ENCODE measurements at places on chromosomes 13 and 19.

- DNase-seq: no peak
Measured at GRCh38 chr19:18737954-18738351, 53.2 kb downstream of the COMP start.

DNA sequence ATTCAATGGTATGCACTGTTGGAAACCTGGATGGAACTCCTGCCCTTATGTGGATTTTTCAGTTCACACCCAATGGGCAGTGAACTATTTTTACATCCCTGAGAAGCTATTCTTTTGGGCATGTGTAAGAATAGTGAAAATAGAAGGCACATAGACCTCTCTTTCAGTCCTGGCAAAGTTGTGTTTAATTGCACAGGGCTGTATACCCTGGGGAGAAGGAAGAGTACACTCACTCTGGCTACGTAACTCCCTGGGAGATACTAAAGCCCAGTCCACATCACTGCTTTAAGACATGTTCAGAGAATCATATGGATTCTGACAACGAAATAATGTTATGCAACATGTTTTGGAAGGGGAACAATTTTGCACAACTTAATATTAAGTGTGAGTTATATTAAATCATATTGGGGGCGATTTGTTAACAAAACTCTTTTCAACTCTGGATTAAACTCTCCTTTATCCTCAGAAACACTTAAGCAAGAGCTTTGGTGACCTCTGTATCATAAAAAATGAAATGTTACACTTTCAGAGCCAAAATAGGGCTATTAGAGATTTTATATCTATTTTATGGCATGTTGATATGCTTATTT, 166.1 kb downstream of the DCT start:
- no peak for DNase-seq

DNA sequence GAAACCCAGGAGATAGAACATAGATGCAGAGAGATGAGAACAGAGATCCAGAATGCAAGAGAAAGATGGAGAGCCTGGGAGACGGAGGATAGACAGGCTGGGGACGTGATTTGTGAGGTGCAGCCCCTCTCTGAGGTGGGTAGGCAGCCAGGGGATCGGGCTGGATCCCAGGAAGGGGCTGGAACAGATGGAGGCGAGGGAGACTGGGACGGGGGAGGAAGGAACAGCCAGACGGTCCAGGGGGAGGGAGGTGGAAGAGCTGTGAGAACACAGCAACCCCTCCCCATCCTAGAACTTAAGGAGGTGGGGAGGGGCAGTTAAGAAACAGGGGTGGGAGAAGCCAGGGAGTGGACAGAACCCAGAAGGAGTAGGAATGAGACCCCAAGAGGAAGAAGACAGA, 3.1 kb downstream of the SLC17A7 start:
- no peak for DNase-seq

- DNase-seq: no peak
Measured at GRCh38 chr13:112056284-112056727, 10.6 kb upstream of the SOX1 start.

DNA sequence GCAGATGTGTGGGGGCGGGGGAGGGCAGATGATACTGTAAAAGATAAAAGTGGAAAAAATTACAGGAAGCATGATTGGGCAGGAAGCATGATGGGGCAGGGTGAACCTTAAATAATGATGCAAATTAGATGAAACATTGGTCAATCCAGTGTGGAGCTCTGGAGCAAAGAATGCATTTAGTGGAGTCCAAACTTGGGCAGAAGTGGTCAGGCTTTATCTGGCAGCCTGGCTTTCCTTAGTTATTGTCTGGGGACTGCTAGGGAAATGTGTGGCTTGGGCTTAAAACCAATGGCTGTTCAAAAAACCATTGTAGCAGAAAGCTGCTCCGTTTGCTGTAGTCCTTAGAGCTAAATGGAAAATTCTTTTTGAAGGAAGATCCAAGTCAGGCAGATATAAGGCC, 1077.3 kb upstream of the MIR17HG start:
- no peak for DNase-seq

GRCh38 chr19:7909471-7910067, 5.1 kb upstream of the TGFBR3L start:
- DNase-seq: no peak

DNA sequence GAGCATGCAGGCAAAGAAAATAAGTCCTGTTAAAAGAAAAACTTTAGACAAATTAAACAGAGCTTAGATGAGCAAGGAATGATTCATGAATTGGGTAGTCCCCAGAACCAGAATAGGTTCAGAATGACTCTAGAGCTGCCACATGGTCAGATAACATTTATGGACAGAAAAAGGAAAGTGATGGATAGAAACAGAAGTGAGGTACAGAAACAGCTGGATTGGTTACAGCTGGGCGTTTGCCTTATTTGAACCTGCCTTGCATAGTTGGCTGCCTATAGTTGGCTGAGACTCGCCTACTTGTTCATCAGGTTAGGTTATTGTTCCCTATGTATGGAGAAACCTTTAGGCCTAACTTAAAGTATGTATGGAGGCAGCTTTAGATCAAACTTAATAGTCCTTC, 35.4 kb downstream of the WDFY2 start:
- DNase-seq: no peak

GRCh38 chr13:81304121-81304659, 963.3 kb upstream of the SPRY2 start:
- DNase-seq: no peak

- no peak for DNase-seq
Measured at GRCh38 chr13:34506796-34507195, 435.3 kb upstream of the NBEA start.

- DNase-seq: no peak
Measured at GRCh38 chr13:54317722-54318121, 1289.1 kb downstream of the OLFM4 start.

GRCh38 chr13:112105892-112106291, 38.9 kb downstream of the SOX1 start:
- DNase-seq: no peak

GRCh38 chr19:17794731-17795494, at the start of gene B3GNT3:
Gene B3GNT3 (plus strand): TSS chr19:17795138. CDS start chr19:17807808, 12,670 bp downstream.
- peak; percentile 54 for DNase-seq

- DNase-seq: no peak
Measured at GRCh38 chr19:8501981-8502380, 459 bp downstream of the PRAM1 start.

- DNase-seq: no peak
Measured at GRCh38 chr19:11721681-11722080, 17.1 kb downstream of the ZNF823 start.

DNA sequence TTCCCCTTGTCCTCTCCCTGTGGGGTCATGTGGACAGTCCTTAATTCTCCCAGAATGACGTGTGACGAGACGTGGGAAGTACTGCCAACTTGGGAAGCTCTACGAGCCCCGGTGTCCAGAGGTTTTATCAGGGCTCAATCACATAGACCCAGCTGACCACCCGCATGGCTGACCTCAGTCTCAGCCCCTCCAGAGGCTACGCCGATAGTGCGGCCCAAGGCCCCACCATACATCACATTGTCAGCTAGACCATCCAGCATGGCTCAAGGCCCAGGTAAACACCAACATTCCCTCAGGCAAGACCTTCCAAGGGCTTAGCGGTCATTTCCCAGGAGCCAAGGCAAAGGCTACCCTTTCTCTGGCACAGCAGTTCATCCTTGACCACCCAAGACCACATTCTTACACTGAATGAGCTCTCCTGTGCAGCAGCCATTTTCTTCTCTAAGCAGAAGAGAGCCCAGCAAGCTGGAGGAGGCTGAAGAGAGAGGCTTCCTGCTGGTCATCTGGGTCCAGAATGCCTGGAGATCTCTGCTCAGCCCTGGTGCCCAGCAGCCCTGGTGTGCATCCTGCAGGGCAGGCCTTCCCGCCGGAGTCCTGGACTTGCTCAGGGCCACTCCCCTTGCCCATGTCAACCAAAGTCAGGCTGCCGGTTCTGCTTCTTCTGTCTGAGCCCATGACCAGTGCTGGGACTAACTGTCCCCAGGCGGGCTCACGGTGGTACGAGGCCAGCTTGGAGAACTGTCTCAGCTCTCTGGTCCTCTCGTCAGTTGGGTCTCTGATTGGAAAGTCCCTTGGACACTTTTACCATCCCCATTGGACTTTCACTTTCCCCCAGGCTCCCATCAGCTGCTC, 7.9 kb upstream of the F10 start:
- DNase-seq: no peak

DNA sequence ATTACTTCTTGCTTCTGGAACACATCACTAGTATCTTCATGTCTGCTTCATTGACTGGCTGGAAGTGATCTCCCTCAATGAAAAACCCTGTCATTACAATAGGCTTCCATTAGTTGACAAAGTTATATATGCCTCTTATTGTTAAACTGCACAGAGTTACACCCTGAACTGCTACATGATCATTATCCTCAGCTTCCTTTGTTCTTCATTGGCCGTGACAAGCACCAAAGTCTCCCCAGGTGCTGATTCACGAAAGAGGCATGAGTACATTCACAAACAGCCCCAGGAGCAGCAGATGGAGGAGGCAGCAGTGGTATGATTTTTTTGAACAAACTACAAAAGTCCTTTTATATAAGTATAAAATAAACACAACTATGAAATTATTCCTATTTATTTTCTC, 51.4 kb downstream of the VWA8 start:
- DNase-seq: no peak

DNA sequence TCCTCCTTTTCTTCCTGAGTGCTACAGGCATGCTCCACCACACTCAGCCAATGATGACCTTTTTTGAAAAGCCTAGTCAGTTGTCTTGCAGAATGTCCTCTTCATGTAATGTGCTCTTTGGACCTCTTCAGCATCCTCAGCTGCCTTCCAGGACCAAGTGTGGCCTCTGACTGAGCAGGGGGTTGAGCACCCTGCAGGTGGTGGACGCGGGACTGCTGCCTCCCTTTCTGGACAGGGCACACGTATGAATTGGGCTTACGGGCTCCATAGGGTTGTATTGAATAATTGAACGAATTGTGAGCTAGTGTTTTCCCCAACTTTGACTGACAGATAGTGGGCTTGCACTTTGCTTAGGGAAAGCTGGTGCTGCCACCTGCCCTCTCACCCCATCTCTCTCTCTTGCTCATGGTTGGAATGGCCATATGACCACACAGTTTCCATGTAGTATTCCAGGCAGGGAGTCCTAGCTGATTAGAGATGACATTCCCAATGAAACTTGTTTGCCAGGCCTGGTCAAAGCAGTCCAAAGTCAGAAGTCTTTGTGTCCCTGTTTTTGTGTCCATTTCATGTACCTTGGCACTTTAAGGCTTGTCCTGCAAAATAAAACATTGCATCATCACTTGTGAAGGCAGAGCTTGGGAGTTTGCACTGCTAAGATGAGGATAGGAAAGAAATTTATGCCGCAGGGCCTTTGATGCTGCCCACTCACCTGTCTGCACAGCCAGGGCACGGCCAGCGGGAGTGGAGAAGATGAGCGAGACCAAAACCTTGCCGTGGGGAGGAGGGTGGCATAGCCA, 76.3 kb upstream of the NPAS1 start:
- DNase-seq: no peak

DNA sequence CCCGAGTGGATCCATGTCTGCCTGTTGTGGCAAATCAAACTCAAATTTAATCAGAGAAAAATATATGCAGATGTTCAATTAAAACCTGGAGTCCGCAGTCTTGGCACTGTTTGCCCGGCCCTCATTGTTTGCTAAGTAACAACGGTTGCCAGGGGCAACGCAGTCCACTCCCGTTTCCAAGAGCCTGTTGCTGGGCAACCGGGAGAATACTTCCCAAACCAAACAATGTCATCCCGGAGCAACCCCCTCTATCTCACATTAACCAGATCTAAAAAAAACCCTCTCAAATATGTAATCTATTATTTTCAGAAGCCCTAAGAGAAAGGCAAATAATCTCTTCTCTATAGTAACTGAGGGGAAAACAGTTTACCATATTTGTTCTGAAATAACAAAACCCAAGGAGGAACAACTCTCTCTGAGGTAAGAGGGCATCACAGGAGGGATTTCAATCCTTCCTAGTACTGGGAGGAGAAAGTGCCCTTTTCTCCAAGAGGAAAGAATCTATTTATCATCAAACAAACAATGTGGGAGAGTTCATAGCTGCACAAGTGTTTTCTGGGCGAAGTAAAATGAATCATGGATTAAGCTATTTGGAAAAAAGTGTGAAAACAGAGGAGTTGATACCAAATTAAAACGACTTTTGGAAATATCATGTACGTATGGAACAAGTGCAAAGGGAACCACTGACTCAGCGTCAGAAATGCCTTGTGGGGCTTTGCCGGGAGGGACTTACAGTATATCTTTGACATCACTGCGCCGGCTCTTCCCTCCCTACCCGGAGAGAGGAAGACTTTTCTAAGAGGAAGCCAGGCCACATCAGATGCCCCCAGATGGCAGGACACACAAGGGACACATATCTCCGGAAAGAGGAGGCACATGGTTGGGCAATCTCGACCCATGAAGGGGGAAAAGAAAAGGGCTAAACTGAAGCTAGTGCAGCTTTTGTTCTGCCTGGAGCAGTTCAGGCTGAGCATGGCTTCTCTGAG, 43.3 kb downstream of the RFX2 start:
- DNase-seq: peak; percentile 62

DNA sequence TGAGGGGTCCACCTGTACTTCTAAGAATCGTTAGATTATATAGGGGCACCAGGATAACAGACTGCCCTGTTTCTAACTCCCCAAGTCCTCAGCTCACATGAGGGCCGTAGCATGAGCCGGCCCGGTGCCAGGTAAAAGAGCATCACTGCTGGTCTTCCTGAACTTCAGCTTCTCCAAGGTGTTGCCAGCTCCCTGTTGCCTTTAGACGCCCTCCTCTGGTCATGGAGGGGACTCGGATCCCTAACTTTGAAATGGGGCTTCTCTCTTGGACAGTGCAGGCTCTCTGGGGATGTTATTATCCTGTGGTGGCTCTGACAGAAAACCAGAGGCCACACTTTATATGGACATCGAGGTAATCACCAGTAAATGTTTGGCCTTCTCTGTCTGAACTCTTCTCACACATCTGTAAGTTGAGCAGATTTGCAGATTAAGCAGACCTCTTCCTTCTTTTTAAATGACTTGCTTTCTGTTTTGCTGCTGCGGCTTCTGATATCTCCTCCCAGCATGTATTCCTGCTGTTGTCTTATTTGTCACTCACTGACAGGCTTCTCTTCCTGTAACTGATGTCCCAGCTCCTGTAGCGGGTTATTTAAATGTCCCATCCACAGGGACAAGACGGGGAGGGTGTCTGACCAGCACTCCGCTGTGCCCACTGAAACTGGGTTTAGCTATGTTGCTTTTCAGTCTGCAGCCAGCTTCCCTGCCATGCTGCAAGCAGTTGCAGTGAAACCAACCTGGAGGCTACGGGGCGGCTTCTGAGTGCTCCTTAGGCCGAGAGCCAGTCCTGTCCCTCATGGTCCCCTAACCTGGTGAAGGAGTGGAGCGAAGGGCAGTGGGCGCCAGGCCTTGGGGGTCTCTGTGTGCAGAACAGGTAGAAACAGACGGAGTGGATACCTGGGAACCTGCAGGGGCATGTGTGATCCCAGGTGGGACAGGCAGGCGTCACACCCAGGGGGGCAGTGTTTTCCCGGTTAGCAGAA, 39.2 kb downstream of the TSSK6 start:
- DNase-seq: peak; percentile 65

DNA sequence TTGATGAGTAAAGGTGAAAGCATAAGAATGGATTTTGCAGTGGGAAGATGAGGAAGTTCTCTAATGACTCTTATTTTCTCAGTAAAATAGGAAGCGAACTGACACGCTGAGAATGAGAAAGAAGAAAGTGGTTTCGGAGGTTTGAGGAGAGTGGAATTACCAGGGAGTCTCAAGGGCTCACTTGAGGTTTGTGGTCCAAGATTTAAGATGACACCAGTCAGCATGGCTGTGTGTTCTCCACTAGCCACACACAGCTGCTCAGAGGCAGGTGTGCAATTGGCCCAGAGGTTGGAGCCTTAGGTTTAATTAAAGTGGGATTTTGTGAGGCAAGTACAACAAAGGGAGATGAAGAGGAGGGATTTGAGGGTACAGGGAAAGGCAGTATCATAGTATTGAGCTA, 99.6 kb upstream of the NBEA start:
- DNase-seq: no peak

Data from hematopoietic multipotent progenitor cell treated with erythropoietin and hydrocortisone succinate and interleukin-3 and kit ligand, for 8 days (in vitro differentiated cells).